ENCODE measurements at places on chromosomes 5 and 9.

- no peak for DNase-seq
Measured at GRCh38 chr5:113145757-113146387, 169.3 kb downstream of the DCP2 start.

GRCh38 chr5:99674101-99674500, 745.3 kb upstream of the CHD1 start:
- no peak for DNase-seq

DNA sequence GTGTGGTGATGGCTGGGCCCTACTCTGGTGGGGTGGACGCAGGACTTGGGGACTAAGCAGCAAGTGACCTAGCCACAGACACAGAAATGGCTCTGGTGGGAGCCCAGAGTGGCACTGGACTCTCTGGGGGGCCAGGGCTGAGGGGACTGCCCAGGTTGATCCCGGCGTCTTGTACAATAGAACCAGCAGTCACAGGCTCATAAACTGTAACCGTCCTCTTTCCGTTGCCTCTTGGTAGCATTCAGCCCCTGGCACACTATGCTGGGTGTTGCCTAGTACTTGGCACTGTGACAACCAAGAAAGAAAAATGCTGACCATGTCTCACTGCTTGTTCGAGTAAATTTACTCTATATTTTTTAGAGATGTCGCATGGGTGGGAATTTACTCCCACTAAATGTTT, 80.5 kb downstream of the DAB2IP start:
- DNase-seq: no peak

- no peak for DNase-seq
Measured at GRCh38 chr9:21661626-21662025, 140.8 kb upstream of the MTAP start.

- DNase-seq: no peak
Measured at GRCh38 chr9:68914751-68915150, 99.2 kb downstream of the PRKACG start.

- DNase-seq: no peak
Measured at GRCh38 chr9:69470186-69470977, 145.4 kb downstream of the ENTREP1 start.

All from CD4-positive, alpha-beta T cell treated with Interleukin-1 beta for 1 hour (primary cell).